ENCODE measurements at places on chromosomes 6 and 20.
A peak's percentile ranks its signal among the peaks of the same experiment; 100 is the strongest.

- no peak for DNase-seq
These were observed 37.4 kb downstream of the ATXN1 start for GRCh38 chr6:16723826-16724225.

- DNase-seq, result peak; percentile 91
These were observed 25.4 kb upstream of the SYNJ2 start for GRCh38 chr6:157956171-157956730.

- DNase-seq, result no peak
These were observed 22.6 kb downstream of the BPIFB1 start for GRCh38 chr20:33305589-33306057.

DNA sequence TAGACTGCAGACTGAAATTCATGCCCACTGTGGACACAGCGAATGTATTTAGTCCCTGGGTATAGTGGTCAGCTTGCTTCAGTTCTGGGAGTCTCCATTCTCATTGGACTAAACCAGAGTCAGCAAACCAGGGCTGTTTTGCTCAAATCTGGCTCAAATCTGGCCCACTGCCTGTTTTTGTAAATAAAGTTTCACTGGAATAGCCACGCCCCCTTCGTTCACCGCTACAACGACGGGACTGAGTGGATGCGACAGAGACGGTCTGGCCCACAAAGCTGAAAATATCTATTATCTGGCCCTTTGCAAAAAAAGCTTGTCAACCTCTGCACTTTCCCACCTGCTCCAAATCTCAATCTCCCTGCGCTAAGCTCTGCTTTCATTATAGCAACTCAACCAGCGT, 135.4 kb downstream of the BMP7 start:
- no peak for DNase-seq
